ENCODE measurements at places on chromosomes 1 and 21. TPM values are rescaled to one million over a fixed set of nuclear protein-coding genes. Genes with fewer than 3 reads are reported as not detected.

GRCh38 chr1:9281908-9282695 is 10.6 kb upstream of the SPSB1 start:
- DNase-seq = no peak

DNA sequence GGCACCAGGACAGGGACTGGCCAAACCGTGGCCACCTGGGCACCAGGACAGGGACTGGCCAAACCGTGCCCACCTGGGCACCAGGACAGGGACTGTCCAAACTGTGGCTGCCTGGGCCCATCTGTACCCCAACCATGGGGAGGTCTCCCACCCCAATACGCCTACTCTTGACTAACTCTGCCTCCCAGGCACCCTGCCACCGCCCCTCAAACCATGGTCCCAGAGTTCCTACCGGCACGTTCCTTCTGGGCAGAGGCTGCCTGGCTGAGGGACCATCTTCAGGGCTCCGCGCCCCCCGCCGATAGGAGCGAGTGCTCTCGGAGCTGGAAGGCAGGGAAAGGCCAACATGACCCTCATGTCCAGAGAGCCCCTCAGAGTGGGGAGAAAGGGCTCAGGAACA is 6.3 kb upstream of the TCEA3 start:
- DNase-seq = no peak

The PPIAL4G gene
- not detected for total RNA-seq

DNA sequence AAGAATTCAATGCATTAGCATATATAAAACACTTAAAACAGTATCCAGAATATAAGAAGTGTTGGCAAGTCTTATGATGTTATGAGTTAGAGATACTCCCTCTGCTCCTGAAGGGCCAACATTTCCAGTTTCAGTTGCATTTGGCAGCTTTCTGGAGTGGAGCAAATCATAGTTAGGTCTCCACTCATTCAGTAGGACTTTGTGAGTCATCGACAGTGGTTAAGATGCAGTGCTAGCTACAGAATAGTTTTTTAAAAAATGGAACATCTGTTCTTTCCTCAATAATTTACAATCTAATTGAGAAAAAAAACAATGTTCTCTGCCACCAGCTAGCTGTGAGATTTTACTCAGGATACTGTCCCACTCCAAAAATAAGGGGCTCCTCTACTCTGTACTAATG is 389.1 kb downstream of the HLX start:
- DNase-seq = no peak

- peak; percentile 82 for DNase-seq
Measured at GRCh38 chr1:89987159-89987819, 7.6 kb upstream of the ZNF326 start.

DNA sequence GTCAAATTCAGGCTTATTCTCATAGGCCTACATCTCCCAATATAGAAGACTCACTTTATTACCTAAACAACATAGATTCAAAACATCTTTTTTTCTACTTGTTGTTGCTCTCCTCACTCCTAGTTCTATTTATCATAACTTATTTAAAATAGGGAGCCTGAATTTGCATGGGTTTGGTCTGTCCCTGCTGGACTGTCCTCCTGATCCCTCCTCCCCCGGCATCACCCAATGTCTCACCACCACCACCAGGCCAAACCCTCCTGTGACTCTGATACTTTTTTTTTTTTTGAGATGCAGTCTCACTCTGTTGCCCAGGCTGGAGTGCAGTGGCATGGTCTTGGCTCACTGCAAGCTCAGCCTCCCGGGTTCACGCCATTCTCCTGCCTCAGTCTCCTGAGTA is 31.8 kb upstream of the MYBPHL start:
- DNase-seq = no peak

DNA sequence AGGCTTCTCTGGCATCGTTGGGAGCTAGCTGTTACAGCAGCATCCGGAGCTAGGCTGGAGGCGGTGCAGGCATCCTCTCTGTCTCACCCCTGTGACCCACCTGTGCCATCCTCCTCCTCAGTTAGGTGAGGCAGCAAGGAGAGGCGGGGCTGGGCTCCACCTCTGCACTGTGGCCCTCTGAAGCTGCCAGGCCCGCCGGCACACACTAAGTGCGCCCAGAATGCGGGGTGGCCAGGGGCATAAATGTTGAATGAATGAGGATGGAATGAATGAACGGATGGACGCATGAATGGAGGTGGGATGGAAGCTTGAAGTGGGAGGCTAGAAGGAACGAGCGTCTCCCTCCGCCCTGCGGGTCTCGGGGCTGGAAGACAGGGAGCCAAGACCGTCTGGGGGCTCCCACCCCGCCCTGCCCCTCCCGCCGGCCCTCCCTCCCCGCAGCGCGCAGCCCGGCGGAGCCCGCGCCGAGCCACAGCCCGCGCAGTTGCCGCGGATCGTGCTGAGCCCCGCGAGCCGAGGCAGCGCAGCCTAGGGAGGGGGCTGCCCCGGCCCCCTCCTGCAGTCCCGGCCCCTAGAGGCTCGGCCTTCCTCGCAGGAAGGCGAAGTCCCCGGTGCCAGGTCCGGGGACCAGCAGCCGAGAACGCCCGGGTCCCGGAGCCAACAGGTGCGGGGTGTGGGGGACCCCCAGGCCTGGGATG is at the start of gene HCRTR1:
Gene HCRTR1, plus strand, starts transcription at position 472 of the 698 bp plus-strand sequence. CDS start 1,504 bp downstream, outside the sequence.
- no peak for DNase-seq

DNA sequence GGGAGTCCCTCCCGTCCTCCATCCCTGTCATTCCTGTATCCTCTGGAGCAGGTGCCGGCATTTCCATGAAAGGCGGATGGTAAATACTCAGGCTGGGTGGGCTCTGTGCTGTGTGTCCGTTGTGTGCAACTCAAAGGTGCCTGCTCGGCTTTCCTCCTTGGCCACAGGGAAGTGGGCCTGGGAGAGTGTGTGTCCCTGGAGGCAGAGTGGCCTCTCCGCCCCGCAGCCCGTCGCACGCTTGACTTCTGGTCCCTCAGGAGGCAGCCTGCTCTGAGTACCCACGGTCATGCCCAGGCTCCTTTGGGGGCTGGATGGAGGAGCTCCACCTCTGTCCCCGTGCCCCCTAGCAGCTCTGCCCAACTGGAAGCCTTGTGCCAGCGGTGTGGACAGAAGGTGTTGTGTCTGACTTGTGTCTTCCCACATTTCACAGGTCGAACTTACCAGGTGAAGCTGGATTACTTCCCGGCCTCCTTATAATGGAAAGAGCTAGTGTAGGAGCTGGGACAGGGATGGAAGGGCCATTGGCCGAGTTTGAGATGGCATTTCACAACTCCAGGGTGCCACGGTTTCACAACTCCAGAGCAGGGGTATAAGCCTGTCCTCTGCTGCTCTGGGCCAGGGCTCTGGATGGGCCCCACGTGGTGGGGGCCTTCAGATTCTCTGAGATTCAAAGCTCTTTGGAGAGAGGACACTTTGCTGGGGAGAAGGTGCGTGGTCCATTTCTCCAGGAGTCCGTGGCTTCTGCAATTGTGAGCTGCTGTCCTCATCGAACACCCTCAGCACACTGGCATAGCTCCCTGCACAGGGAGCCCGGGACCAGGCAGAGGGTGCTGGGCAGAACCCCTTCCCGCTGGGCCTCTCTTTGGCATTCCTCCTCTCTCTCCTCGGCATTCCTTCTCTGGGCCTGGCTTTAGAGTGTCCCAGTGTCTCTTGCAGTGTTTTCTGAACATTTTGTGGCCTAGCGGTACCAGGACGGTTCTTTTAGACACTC is 152.7 kb upstream of the COL6A1 start:
- DNase-seq = no peak

The ENSA gene
- total RNA-seq = 155 TPM

GRCh38 chr1:151164732-151165280 is 896 bp downstream of the LYSMD1 start:
- DNase-seq = no peak

- no peak for DNase-seq
Measured at GRCh38 chr1:40020447-40021085, 20.0 kb upstream of the CAP1 start.

GRCh38 chr1:104592926-104593325 is 843.2 kb downstream of the AMY1C start:
- DNase-seq = no peak

The C8A gene
- total RNA-seq = not detected

The ARHGEF11 gene
- 27.2 TPM for total RNA-seq

GRCh38 chr1:158028969-158029368 is 35.5 kb downstream of the KIRREL1 start:
- DNase-seq = no peak

- DNase-seq = no peak
Measured at GRCh38 chr1:221565711-221566110, 176.2 kb downstream of the DUSP10 start.

DNA sequence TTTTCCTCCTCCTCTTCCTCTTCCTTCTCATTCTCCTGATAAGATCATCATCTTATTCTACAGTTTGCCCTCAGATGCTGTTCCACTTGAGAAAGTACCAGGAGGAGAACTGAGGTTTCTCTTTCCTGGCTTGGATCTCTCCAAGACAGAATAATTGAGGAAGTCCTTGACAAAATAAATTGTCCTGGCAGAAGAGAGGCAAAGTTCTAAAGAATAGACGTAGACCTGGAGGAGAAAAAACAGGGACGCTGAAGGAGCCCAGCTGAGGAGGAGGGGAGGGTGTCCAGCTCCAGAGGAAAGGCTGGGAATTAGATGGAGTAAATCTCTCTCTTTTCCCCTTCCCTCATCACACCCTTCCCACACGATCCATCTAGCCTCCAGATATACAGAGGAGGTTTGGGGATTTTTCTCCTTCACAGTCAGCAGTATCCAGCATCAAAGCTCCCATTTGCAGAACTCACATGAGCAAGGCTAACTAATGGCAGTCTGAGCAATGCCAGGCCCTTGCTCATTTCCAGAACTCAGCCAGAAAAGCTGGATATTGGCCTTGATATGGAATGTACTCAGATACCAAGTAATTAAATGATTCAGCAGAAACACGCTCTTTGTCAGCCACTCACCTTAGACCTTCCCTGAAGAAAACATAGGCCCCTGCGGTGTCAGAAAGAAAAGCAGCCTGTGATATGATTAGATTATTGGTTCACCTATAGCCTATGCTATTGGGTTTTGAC is 5.1 kb upstream of the GNG12 start:
- peak; percentile 44 for DNase-seq

The ERVH48-1 gene
- total RNA-seq = not detected

GRCh38 chr1:2466958-2467554 is 9.0 kb upstream of the PLCH2 start:
- DNase-seq = no peak

The SPATA17 gene
- total RNA-seq = not detected

The GBP7 gene
- total RNA-seq = not detected

GRCh38 chr1:29641921-29642320 is 405.6 kb downstream of the PTPRU start:
- no peak for DNase-seq

DNA sequence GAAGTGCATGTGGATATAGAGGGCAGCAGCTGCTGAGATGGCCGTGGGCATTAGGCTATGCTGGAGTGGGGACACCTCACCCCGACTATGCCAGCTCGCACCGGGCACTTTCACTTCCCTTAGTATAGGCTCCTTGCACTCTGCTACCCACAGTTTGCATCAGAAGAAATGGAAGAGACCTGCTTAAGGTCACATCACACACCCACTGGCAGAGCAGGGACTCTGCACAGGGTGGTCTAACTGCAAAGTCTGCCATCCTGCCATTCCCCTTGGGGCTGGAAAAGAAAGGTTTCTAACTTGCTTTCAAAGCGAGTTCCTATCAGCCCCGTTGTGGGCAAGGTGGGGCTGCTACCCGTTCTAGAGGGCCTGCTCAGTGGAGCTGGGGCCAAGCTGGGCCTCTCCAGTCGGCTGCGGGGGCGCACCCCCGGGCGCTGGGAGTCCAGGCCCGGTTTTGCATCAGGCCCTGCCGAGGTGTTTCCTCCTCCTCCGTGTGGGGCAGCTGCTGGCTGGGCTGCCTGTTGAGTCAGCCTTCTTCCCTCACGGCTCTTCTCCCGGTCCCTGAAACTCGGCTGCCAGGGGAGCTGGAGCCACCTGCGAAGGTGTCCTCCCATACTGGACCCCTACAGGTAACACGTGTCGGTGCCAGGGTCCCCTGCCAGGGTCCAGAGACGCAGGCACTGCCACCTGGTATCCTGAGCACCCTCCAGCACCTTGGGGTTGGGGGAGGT is at the start of gene SYTL1:
Gene SYTL1, plus strand, starts transcription at position 498 of the 728 bp plus-strand sequence. CDS start 3,313 bp downstream, outside the sequence.
- no peak for DNase-seq

GRCh38 chr1:100131623-100132022 is 1.1 kb downstream of the SASS6 start:
- no peak for DNase-seq

GRCh38 chr1:56758135-56758534 is 61.1 kb downstream of the FYB2 start:
- no peak for DNase-seq

GRCh38 chr1:111723091-111723806 is 15.9 kb downstream of the INKA2 start:
- DNase-seq = no peak

The LCE1D gene
- not detected for total RNA-seq

- no peak for DNase-seq
Measured at GRCh38 chr1:29256394-29256793, 20.1 kb downstream of the PTPRU start.

DNA sequence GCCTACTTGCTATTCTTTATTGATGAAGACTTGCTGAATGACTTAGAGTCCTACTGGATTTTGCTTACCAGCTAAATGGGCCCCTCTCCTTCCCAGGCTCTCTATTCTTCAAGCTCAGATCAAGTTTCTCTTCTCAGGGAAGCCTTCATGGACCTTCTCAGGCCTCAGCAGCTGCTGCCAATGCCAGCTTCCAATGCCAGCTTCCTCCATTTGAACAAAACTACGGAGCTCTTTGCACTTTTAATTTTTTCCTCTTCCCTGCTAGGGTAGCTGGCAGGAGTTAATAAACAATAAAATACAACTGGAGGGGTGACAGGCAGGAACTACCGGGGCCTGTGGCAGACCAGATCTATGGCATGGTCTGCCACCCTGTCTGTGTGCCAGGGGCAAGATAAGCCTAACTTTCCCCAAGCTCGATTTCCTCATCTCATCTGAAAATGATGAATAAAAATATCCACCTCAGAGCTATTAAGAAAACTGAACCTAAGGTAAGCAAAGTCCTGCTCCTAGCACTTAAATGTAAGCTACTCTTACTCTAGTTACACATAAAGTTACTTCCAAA is 995 bp upstream of the IPO13 start:
- DNase-seq = peak; percentile 13

The PSRC1 gene
- 23.4 TPM for total RNA-seq

- DNase-seq = peak; percentile 32
Measured at GRCh38 chr1:161506336-161507223, 1.3 kb downstream of the FCGR2A start.

DNA sequence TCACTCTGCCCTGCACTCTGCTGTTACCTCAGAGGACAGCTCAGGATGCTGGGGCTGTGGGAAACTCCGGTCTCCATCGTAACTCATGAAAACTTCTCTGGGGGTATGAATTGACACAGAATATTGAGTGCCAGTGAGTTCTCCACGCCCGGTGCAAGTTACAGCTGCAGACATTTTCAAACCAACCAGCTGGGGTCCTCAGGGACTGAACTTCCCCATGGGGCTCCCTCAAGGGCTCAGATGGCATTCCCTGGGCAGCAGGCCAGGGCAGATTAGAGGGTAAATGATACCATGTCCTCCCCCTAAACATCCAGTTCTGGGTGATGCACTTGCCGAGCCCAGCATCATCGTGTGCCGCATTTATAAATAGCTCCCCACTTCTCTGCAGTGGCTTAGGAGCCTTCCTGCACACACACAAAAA is 27.8 kb upstream of the CCSAP start:
- no peak for DNase-seq

The SPATA21 gene
- not detected for total RNA-seq

Measured in endothelial cell of umbilical vein (primary cell).